ENCODE measurements at places on chromosomes 16 and 17.
A peak's percentile ranks its signal among the peaks of the same experiment; 100 is the strongest.

GRCh38 chr17:31198026-31198425, 99.0 kb downstream of the OMG start:
- DNase-seq, result no peak

DNA sequence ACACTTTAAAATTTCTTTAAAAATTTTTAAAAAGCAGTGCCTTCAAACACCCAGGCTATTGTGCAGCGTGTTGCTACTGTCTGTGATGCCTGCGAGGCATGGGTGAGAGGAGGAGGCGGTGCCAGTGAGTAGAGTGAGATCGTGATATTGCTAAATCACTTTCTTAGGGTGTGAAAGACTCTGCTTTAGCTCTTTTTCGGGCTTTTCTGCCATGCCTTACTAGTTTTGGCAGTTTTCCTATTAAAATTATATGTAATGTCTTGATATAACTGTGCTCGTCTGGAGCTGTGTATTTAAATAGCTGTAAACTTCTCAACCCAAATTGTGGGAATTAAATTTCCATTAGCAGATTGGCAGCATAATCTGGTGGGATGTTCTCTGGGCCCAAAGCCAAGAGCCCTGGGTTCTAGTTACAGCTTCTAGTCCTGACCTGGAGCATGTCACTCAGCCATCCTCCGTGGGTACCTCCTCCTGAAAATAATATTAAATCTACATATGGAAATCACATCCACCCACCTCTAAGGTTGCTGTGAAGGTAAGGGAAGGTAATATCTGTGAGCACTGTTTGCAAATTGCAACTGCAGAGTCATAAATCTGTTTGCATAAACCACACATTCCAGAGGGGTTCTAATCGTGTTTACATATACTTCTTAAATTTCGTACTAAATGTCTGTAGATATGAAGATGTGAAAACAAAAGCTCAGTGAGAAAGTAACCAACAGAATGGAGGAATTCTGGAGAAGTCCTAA, 264.3 kb upstream of the CACNG5 start:
- DNase-seq, result no peak

GRCh38 chr17:68029512-68030215, 5.9 kb upstream of the KPNA2 start:
- no peak for DNase-seq

DNA sequence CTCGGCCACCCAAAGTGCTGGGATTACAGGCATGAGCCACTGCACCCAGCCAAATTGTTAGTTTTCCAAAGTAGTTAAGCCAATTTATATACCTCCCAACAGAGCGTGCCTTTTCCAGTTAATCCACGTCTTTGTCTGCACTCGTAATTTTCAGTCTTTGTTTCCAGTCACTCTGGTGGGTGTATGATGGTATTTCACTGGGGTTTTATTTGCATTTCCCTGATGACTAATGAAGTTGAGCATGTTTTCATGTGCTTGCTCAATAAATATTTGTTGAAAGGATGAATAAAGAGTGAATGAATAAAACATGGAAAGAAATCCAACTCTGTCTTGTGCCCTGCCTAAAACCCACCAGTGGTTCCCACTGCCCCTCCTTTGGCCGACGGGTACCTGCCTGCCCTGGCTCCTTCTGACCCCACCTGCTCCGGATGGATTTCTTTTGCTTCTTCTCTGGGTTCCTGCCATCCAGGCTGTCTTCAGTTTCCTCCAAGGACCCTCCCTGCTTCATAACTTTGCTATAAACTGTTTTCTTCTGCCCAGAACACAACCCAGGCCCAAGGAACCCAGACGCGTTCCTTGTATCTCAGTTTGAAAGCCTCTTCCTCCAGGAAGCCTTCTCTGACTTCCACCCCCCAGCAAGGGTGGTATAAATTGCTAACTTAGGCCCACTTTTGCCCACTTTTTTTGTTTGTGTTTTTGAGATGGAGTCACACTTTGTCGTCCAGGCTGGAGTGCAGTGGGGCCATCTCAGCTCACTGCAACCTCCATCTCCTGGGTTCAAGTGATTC, 3.0 kb upstream of the ABCC1 start:
- DNase-seq, result no peak

DNA sequence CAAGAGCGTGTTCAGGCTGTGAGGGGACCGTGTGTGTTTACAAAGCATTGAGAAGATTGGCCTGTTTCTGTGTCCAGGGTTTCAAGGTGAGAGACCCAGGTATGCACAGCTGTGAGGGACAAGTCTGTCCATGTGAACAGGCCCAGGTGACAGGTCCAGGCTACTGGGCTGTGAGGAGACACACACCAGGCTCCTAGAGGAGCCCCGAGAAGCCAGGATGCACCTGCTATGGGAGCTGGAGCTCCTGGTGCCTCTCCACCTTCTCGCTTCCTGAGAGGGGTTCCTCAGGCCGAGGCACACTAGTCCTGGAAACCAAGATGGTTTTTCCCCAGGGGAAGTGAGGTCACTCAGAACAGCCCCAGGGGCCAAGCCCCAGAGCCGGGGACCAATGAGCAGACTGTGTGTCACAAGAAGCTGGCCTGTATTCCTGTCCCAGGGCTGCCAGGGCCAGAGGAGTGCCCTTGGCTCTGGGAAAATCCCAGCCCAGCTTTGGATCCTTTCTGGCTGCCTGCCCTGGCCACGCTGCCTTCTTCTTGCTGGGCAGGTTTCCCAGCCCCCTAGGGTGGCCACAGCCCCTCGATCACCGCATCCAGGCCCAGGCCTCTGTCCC, 153.4 kb upstream of the PLCG2 start:
- DNase-seq, result no peak

DNA sequence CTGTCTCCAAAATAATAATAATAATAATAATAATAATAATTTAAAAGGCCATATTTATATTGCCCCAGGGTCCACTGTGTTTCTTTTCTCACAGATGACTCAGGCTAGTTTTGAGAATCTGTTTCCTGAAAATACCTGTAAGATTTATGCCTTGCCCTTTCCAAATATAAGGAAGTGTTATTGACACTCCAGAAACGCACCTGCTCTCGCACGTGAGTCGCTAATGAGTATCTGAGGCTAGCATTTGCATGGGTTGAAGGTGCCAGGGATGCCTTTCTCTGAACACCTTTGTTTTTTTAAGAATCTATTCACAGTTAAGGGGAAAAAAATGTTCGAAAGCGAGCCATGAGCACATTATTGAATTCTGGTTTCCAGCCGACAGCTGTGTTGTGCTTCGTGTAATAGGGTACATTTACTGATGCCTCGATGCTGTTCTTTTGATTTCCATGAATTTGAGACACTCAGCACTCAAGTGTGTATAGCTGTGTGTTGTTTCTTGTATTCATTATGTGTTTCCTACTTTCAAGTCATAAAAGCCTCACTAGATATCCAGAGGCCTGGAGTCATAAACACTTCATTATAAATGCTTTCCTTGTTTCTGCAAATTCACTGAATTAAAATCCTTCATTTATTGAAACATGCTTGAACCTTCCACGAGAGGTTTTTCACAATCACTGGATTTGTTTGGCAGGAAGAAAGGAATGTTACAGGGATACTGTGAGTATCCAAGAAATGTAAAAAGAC, 45.0 kb upstream of the NOL11 start:
- DNase-seq, result no peak

GRCh38 chr16:86929057-86929871, 350.9 kb downstream of the FOXL1 start:
- DNase-seq, result peak; percentile 60

All from K562 (cell line).